Right lobe of liver (tissue), 6 donors: ENCODE measurements at places on chromosomes 1 and 21. TPM values are rescaled to one million over a fixed set of nuclear protein-coding genes. Genes with fewer than 3 reads are reported as not detected.

DNA sequence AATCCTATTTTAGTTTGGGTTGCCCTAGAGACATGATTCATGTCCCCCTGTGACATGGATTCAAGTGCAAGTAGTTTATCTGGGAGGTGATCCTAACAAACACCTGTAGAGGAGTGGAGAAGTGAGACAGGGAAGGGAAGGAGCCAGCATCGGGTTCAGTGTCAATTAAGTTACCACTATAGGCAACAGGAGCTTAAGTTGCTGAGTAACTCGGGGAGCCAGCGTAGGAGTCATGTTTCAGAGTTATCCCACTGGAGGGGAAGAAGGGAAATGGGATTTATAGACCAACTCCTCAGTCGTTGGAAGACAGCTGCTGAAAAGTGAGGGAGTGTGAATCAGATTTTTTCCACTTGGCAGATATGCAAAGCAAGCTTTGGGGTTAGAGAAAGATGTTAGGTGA, 54.9 kb downstream of the SLC30A7 start:
- no peaks in the 10 kb centered on the region for H3K36me3 ChIP-seq
- H3K27me3 ChIP-seq, result no peaks in the 10 kb centered on the region
- no peak for DNase-seq
- no peak overlapping the region for H3K4me3 ChIP-seq

GRCh38 chr1:156807627-156808026, 9.0 kb downstream of the SH2D2A start:
- H3K4me1 ChIP-seq, result no peaks in the 10 kb centered on the region
- no peak for DNase-seq
- no peaks in the 10 kb centered on the region for H3K36me3 ChIP-seq
- no peak overlapping the region for H3K4me3 ChIP-seq
- no peak overlapping the region for H3K27ac ChIP-seq

DNA sequence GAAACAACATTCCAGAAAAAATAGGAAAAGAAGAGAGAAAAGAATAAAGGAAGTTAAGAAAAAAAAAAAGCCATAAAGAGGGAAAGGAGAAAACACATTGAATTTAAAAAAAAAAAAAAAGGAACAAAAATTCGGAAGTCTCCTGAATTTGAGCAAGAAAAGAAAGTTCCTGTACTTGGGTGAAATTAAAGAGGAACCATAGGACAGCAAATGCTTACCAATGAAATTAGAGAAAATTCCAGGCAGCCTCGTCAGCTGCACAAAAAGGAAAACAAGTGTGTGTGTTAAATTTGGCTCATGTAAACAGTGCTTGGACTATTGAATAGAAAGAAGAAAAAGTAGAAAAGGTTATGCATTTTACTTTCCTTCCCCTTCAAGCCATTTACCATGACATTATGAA, 4.9 kb downstream of the IL12RB2 start:
- H3K27ac ChIP-seq, result no peak overlapping the region
- no peak for DNase-seq
- H3K27me3 ChIP-seq, result peaks cover 7% of the 10 kb centered on the region
- H3K4me3 ChIP-seq, result no peak overlapping the region

DNA sequence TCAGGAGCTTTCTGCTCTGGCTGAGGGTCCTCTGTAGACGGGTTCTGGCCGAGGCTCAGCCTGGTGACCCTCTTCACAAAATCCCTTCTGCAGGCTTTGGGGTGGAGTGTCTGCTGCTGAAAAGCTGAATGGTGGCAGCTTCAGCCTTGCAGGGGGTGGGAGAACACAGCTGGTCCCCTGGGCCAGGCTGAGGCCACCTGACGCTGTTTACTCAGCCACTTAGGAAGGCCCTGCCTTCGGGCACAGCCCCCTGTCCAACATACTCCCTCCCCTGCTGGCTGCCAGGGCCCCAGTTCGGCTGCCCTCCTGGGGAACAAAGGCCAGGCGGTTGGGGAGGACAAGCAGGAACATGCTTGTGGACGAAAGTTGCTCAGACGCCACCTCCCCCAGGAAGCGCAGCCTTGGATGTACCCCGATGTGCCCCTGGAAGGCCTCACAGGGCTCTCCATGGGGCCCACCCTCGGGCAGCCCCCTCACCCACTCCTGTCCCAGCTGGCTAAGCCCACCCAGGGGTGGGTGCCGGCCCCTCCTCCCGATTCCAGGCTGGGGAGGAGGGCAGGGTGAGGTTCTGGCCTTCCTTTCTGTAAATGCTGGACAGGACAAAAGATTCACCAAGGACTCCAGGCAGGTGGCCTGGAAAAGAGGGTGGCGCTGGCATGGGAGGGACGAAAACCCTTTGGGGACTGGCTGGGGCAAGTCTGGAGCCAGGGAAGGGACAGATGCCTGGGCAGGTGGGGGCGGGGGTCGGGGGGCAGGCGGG, at the start of gene ANKRD65:
TSS of gene ANKRD65 (minus strand) at position 130 of the 760 bp plus-strand sequence. CDS start 271 bp downstream, outside the sequence.
- H3K4me3 ChIP-seq, result peak within 1 kb of the TSS; percentile 26
- no peaks in the 10 kb centered on the region for H3K36me3 ChIP-seq
- H3K27ac ChIP-seq, result no peak within 1 kb of the TSS
- no peaks in the 10 kb centered on the region for H3K4me1 ChIP-seq
- DNase-seq, result no peak
- no peaks in the 10 kb centered on the region for H3K27me3 ChIP-seq

DNA sequence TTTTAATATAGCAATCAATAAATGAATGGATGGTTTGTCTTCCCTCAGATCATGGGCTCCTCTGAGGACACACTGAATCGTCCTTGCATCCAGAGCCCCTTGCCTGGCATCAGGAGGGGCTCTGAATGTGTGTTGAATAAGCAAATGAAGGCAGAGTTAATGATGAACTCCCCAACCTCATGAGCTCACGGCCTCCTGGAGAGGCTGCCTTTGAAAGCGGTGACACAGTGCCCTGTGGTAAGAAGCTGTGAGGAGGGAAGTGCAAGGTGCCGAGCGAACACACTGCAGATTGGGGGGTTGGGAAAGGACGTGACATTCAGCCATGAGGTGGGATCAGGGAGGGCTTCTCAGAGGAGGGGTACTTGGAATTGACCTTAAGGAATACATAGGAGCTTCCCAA, 3.2 kb upstream of the PARS2 start:
- H3K4me3 ChIP-seq, result no peak overlapping the region
- H3K36me3 ChIP-seq, result no peaks in the 10 kb centered on the region
- no peak for DNase-seq
- peaks cover 11% of the 10 kb centered on the region for H3K4me1 ChIP-seq

- H3K27ac ChIP-seq, result no peak overlapping the region
- H3K4me1 ChIP-seq, result no peaks in the 10 kb centered on the region
- no peak for DNase-seq
- no peak overlapping the region for H3K4me3 ChIP-seq
- no peaks in the 10 kb centered on the region for H3K27me3 ChIP-seq
- H3K36me3 ChIP-seq, result no peaks in the 10 kb centered on the region
These were observed 10.5 kb downstream of the C1orf115 start for GRCh38 chr1:220700556-220701179.

DNA sequence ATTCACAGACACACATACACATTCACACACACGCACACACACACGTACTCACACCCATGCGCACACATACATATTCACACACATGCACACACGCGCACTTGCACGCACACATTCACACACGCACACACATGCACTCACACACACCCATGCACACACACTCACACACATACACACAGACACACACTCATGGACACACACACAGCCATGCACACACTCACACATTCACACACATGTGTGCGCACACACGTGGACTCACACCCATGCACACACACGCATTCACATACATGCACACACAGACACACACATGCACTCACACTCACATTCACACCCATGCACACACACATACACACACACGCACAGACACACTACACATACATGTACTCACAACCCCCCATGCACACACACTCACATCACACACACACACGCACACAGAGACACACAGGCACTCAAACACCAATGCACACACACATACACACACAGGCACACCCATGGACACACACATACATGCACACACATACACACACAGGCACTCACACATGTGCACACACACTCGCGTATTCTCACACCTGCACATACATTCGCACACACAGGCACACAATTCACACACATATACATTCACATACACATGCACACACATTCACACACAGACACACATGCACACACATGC, 589.1 kb downstream of the PTPRU start:
- no peak for DNase-seq
- H3K4me3 ChIP-seq, result no peak overlapping the region
- H3K27ac ChIP-seq, result no peak overlapping the region

DNA sequence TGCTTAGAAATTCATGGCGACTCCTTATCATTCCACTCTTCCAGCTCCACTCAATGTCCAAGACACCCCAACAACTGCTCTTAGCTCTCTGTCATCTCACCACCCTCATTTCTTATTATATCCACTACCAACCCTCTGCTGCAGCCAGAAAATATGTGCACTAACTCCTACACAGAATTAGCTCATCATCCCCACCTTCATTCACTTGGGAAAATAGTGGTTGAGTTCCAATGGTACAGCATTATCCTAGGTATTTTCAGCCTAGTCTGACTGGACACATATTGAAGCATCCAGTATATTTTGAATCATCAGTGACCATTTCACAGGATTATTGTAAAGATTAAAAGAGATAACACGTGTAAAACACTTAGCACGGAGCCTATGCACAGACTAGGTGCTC, 16.7 kb upstream of the VSIG8 start:
- H3K36me3 ChIP-seq, result no peaks in the 10 kb centered on the region
- H3K27ac ChIP-seq, result no peak overlapping the region
- no peak overlapping the region for H3K4me3 ChIP-seq
- H3K4me1 ChIP-seq, result no peaks in the 10 kb centered on the region
- H3K27me3 ChIP-seq, result no peaks in the 10 kb centered on the region

DNA sequence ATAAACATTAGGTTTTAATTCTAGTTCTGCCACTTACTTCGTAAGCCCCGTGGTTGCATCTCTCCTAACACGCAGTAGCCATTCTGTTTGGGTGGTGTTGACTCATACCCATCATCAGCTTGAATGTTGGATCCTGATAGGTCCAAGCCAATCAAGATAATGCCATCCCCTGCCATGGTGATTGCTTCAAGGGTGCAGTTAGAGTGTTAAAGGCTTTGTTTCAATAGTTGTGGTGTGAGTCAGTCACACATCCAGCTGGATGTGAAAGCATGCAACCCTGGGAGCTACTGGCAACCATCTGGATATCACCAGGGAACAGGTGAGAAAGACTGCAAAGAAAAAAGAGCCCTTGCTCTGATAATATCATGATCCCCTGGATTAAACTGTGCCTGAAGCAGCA, 69.1 kb downstream of the OMA1 start:
- no peaks in the 10 kb centered on the region for H3K36me3 ChIP-seq
- DNase-seq, result no peak
- H3K27me3 ChIP-seq, result no peaks in the 10 kb centered on the region
- no peak overlapping the region for H3K27ac ChIP-seq

GRCh38 chr21:34994766-34995631, 54.1 kb downstream of the RUNX1 start:
- no peaks in the 10 kb centered on the region for H3K36me3 ChIP-seq
- no peak overlapping the region for H3K27ac ChIP-seq
- H3K4me1 ChIP-seq, result no peaks in the 10 kb centered on the region
- H3K4me3 ChIP-seq, result no peak overlapping the region
- no peak for DNase-seq
- H3K27me3 ChIP-seq, result no peaks in the 10 kb centered on the region

DNA sequence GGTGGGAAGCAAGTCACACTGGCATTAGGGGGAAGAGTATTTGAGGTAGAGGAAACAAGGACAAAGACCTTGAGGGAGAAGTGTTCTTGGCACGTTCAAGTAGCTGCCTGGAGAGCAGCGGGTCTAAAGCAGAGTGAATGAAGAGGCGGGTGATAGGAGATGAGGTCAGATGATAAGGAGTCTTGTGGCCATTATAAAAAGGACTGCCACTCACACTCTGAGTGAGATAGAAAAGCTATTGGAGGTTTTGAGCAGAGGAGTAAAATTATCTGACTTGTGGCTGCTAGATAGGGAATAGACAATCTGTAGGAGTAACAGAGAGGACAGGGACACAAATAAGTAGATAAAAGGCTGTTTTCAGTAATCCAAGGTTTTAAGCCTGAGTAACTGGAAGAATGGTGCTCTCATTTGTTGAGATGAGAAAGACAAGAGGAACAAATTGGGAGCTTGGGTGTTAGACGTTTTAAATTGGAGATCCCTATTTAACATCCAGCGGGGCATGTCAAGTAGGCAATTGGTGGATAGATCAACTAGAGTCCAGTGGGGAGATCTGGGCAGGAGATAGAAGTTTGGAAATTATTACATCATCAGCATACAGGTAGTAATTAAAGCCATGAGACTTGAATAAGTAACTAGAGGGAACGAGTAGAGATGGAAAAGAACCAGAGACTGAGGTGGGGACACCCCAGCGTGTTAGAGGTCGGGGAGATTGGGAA, 43.7 kb downstream of the HENMT1 start:
- H3K27me3 ChIP-seq, result no peaks in the 10 kb centered on the region
- DNase-seq, result no peak
- H3K4me1 ChIP-seq, result no peaks in the 10 kb centered on the region
- H3K4me3 ChIP-seq, result no peak overlapping the region
- H3K27ac ChIP-seq, result no peak overlapping the region

DNA sequence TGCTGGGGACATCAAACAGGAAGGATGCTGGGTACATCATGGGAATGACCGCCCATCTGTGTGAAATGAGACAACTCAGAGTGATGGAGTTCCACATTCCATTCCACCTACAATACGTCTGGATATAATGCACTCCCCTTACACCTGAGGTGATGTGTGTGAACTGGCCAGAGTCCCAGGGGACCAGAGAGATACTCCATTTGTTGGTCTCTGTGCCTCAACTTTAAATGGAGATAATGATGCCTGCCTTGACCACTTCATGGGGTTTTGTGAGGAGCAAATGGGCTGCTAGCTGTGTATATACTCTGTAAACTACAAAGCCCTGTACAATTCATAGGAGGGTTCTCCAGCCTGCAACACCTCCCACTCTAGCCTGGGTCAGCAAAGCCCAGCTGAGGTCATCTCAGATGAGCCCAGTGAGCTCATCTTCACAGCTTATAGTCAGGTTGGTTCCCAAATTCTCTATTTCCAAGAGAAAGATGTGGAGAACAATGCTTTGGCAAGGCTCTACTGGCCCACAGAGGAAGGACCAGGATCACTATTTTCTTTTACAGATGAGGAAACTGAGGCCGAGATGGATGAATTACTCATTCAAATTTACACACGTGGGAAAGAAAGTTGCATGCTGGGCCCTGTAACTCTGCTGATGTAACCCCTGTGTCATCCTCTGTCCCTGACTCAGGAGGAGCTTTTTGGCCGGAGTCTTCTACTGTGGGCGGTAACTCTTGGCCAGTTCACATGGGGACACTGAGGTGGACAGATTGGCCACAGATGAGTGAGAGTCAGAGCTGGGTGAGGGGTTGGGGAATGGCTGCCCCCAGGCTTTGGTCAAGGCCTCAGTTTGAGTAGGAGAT, 105.6 kb upstream of the GCLM start:
- H3K27me3 ChIP-seq, result no peaks in the 10 kb centered on the region
- no peak overlapping the region for H3K4me3 ChIP-seq
- no peaks in the 10 kb centered on the region for H3K4me1 ChIP-seq

ECM1 gene
- 8.8 TPM for total RNA-seq

TMIGD3 gene
- total RNA-seq, result 6.5 TPM

PITHD1 gene
- 32.6 TPM for total RNA-seq

ANKRD35 gene
- 1.4 TPM for total RNA-seq

SEC16B gene
- total RNA-seq, result 16.4 TPM
